ENCODE measurements at places on chromosomes 2 and 18.

DNA sequence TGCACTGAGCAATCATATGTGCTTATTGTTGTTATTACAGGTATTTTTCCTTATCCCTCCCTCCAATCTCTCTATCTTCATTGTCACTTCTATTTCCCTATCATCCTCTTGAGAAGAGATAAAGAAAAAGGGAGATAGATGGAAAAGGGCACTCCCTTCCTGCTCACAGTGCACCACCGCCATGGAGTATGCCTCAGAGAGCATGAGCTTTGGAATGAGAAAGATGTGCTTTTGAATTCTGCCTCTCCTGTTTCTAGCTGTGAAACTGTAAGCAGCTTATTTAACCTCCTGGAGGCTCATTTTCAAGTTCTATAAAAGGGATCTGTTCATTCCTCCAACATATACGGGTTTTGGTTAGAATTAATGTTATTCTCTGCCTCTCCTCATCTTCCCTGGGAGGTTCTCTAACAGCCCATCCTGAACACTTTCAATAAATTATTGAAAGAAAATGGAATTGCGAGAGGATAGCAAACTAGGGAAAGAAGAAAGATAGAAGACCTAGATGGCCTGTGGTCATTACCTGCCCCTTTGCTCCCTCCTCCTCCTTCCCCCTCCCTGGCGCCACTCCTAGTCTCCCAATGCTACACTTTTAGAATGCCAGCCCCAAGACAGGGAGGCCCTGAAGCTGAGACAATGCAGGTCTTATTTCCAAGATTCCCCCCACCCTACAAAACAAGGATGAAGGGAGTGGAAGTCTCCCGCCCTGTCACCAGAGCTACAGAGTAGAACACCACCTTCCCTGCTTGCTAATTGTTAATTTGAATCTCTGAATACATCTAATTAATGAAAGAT lies 37.8 kb downstream of the FIGN start:
- DNase-seq = no peak

- DNase-seq = no peak
Measured at GRCh38 chr18:13613591-13614501, 112.5 kb downstream of the FAM210A start.

DNA sequence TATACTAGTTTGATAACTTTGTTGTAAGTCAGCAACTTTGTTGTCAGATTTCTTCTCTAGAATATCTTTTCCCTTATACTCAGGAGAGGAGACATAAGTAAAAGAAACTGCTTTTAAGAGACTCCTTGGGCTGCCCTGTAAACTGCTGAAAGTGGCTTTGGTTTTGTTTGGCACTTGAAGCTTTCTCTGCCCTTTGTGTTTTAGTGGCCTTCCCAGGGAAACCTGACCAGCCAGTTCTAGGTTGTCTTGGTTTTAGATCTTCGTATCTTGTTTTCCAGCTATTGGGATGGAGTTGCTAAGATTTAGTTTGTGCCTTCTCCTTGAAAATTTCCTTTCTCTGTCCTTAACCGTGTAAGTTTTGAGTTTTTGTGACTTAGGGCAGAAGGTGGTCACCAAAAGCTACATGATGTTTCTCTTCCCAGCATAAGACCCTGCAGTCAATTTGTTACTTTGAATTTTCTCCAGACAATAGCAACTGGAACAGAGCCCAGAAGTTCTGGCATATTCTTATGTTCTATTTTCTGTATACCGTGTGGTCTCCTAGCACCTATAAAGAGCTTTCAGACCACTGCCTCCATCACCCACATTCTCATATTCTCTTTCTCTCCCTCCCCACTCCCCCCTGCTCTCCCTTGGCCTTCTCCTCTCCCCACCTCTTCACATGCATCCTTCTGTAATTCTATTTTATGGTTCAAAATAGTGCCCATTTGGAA lies 81.1 kb downstream of the BOLA3 start:
- no peak for DNase-seq

DNA sequence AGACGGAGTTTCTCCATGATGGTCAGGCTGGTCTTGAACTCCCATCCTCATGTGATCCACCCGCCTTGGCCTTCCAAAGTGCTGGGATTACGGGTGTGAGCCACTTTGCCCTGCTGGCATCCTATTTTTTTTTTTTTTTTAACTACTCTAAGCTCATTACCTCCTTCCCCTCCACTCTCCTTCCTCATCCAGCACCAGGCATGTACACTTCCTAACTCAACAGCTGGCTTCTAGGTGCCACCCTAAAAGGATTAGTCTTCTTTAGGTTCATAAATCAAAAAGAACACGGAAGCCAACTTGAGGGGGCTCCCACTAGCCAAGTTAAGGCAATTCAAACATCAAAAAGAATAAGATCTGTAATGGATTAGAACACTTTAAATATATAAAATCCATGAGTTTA lies 70.6 kb upstream of the TEX51 start:
- no peak for DNase-seq

DNA sequence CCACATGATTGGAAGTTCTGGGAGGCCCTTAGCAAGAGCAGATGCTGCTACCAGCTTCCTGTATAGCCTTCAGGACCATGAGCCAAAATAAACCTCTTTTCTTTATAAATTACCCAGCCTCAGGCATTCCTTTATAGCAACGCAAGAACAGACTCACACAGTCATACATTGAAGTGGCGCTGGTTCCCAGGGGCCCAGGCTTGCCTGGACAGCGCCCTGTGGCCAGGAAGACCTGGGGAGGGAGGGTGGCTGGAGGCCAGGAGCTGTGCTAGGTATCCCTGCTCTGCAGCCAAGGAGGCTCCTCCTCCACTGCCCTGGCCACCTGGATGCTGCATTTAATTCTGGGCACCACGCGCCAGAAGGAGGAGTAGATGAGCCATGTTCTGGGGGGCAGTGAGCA lies 98.1 kb downstream of the AGAP1 start:
- DNase-seq = no peak

DNA sequence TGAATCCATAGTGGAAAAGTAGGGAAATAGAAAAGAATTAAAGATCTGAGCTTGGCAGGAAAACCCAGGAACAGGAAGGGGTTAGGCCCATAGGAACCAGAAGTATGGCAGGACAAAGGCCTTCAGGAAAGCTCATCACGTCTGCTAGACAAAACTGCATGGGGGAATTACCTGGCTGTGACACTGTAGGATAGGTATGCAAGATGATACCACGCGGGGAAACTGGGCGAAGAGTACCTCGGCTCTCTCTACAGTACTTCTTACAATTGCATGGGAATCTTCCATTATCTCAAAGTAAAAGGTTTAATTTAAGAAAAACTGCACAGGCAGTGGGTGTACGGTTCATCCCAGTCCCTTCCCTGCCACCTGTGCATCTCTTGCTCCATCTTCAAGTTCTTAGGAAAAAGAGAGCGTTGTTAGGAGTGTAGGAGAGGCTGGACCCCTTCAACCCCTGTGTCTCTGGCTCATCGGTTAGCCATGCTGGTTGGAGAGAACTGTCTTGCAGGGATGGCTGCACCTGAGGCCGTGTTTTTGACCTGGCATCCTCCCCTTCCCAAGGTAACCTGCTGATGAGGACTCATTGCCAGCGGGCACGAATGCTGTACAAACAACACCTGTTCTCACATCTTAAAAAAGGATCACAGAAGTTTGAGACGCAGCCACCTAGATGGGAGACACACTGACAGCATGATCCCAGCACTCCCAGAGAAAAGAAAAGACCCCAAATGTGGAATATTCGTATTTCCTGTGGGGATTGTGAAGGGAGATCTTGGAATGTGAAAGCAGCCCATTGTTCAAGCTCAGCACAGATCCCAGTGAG lies 120.5 kb upstream of the COPS8 start:
- DNase-seq = no peak

- no peak for DNase-seq
Measured at GRCh38 chr2:175234153-175234552, 52.6 kb upstream of the ATP5MC3 start.

- no peak for DNase-seq
Measured at GRCh38 chr18:31716362-31716761, 32.0 kb upstream of the B4GALT6 start.

- DNase-seq = no peak
Measured at GRCh38 chr18:42474577-42474976, 519.5 kb downstream of the PIK3C3 start.

- DNase-seq = no peak
Measured at GRCh38 chr2:54457323-54458023, 1.3 kb downstream of the SPTBN1 start.

GRCh38 chr2:227661025-227661649 lies 5.5 kb upstream of the SCYGR5 start:
- DNase-seq = no peak

- no peak for DNase-seq
Measured at GRCh38 chr18:10343778-10344177, 110.7 kb upstream of the APCDD1 start.

- no peak for DNase-seq
Measured at GRCh38 chr2:224401641-224402342, at the start of gene FAM124B. TSS of gene FAM124B (minus strand) at chr2:224402107. CDS start at chr2:224401768, 339 bp downstream.

- DNase-seq = no peak
Measured at GRCh38 chr2:144642856-144643255, 122.9 kb upstream of the ZEB2 start.

DNA sequence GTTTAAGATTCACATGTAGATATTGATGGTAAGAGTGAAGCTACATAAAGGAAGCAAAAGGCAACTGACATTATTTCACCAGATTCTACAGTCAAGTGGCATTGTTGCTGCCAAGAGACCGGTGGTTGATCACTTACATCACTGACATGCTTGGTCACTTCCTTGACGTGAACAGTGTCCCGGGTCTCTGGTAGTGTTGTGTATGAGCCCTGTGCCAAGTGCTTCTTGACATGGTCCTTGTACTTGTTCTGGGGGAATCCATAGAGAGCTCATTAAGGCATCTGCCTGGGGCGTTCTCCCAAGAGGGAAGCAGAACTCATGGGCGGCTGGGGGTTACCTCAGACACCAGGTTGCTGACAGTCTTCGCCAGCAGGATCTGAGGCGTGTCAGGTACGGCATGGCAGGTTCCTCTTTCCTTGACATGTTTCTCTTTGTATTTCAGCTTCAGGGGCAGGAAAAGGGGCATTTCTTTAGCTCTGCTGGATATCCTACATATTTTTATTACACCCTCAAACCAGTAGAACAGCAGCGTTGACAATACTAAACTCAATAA lies 116.2 kb downstream of the RIF1 start:
- no peak for DNase-seq

GRCh38 chr2:171436307-171436706 lies 2.3 kb downstream of the DCAF17 start:
- no peak for DNase-seq

GRCh38 chr2:213238753-213239495 lies 45.3 kb upstream of the SPAG16 start:
- no peak for DNase-seq

GRCh38 chr18:463827-464541 lies 36.5 kb downstream of the COLEC12 start:
- no peak for DNase-seq

DNA sequence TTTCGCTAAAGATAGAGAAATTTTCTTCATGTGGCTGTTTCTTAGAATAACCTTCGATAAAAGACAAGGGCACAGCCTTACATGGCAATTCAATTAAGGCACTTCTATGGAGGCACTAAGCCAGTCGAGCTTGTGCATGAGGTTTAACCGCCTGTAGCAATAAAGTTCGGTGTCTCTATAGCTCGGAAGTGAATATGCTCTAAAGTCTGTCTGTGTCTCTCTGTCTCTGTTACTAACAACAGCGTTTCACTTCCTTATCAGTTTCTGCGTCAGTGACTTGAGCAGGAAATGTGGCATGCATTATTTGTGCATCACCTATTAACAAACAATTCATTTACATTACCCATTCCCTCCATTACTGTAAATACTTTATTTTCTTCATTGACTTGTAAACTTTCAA lies 365.1 kb upstream of the NETO1 start:
- no peak for DNase-seq

DNA sequence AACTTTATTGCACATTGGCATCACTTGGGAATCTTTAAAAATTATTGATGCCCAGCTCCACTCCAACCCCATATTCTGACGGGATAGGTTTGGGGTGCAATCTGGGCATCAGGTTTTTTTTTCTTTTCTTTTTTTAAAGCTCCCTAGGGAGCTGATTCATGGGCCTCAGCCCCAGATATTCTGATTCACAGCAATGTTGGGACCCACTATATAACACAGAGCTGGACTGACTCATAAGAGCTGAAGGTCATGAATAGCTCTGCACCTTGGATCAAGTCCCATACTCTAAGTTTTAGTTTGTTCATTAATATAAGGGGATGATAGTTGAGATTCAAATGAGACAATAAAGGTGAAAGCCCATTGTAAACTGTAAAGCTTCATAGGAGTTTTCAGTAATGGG lies 191.1 kb upstream of the REV1 start:
- no peak for DNase-seq

- no peak for DNase-seq
Measured at GRCh38 chr2:135494503-135494902, 36.5 kb downstream of the ZRANB3 start.

- no peak for DNase-seq
Measured at GRCh38 chr2:181308766-181309515, 148.2 kb upstream of the ITGA4 start.

- DNase-seq = no peak
Measured at GRCh38 chr2:9178110-9178903, 28.3 kb upstream of the ASAP2 start.

DNA sequence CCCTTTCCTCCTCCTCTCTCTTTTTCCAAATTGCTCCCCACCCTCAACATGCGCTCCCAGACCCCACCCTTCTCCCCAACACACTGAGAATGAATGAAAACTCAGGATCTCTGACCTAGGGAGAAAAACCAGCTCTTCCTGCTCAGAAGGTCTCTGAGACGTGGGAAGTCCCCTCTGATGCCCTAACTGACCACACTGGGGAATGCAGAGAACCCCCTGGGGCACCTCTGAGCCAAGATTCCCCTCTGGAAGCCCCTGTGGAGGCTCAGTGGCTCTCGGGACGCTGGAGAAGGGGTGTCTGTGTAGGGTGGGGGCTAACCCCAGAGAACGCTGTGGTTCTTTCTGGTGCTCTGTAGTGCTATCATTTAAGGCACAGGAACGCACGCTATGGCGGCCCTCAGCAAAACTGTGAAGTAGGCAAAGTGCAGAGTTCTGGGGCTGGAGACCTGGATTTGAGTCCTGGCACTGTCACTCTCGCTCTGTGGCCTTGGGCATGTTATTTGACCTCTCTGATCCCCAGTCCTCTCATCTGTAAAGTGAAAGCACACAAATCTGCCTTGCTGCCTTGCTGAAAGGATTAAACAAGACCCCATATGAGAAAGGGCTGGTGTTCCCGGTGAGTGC lies 17.1 kb downstream of the ATOH8 start:
- DNase-seq = no peak

Data from stimulated activated CD4-positive, alpha-beta T cell treated with anti-CD3 and anti-CD28 coated beads, Interleukin-12 subunit alpha, Interleukin-12 subunit beta, amount 100 ng/mL, for 24 hours (primary cell).